GM04503 (cell line): ENCODE measurements at places on chromosomes 11 and 22.

DNA sequence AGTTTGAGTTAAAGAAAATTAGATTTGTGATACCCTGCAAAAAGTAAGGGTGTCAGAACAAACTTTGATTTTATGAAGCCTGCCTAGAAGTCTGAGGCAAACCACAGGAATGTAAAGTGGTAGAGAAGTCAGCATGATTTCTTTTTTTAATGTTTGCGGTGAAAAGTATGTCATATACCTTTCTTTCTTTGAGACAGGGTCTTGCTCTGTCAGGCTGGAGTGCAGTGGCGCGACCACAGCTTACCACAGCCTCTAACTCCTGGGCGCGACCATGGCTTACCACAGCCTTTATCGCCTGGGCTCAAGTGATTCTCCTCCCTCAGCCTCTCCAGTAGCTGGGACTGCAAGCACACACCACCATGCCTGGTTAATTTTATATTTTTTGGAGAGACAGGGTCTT lies 4.7 kb downstream of the API5 start:
- no peak for DNase-seq

DNA sequence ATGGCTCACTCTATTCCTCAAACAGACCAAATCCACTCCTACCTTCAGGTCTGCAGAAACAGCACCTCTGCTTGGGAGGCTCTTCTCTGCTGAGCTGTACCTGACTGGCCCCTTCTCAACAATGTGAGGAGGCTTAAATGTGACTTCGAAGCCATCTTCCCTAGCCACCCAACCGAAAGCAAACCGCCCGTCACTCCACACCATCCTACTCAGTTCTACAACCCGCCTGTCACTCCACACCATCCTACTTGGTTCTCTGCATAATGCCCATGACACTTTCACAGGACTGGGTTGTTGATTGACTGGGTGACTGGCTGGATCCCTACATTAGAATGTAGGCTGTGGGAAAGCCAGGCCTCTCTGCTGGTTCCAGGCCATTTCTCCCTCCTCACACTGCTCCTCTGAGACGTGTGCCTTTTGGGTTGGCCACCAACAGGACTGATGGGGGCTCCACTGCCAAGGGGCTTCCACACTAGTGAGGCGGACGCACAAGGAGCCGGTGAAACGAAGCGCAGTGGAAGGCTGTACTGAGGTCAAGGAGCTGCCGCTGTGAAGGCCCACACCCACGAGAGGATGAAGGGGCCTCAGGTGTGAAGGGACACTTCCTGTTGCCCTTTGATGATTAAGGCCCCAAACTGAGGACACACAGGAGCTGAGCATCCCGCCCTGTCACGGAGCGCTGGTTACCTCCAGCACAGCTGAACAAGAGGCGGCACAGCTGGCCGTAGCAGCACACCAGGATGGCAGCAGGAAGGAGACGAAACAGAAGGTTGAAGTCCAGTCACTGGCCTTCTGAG lies 47.5 kb upstream of the SPATA19 start:
- DNase-seq, result no peak

- no peak for DNase-seq
Observed at GRCh38 chr22:45228401-45228754, 12.3 kb downstream of the KIAA0930 start.

GRCh38 chr22:30008401-30008800 lies 71.9 kb upstream of the HORMAD2 start:
- no peak for DNase-seq

GRCh38 chr11:61057615-61058014 lies 44.7 kb upstream of the CD5 start:
- DNase-seq, result no peak

GRCh38 chr11:28569106-28569505 lies 460.9 kb downstream of the METTL15 start:
- DNase-seq, result no peak

DNA sequence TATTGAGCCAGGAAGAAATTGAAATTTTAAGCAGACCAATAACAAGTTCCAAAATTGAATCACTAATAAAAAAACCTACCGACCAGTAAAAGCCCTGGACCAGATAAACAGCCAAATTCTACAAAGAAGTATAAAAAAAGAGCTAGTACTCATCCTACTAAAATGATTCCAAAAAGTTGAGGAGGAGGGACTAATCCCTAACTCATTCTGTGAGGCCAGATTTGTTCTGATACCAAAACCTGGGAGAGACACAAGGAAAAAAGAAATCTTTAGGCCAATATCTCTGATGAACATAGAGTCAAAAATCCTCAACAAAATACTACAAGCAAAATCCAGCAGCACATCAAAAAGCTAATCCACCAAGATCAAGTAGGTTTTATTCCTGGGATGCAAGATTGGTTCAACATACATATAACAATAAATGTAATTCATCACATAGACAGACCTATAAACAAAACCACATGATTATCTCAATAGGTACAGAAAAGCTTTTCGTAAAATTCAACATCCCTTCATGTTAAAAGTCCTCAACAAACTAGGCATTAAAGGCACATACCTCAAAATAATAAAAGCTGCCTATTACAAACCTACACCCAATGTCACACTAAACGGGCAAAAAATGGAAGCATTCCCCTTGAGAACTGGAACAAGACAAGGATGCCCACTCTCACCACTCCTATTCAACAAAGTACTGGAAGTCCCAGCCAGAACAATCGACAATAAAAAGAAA lies 13.1 kb downstream of the OR52A5 start:
- no peak for DNase-seq
